ENCODE measurements at places on chromosomes 7 and 10.

DNA sequence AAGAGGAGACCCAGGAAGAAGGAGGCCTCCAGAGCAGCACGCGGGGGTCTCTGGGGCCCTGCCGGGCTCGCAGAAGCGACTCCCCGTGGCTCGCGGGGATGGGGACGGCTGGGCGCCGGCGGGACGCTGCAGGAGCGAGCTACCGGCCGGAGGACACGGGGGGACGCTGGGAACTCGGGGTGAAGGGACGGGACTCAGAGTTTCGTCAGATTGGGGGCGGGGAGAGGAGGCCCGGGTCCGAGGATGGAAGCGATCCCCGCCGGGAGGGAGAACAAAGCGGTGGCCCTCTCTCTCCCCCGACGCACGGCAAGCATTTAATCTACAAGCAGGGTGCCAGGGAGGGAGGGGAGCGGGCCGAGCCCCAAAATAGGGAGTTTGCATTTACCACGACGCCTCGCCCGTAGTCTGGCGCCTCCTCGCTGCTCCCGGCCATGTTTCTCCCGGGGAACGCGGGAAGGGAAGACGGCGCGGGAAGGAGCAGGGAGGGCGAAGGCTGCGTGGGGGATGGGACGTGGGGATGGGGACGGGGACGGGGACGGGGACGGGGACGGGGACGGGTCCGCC is at the start of gene PRTFDC1:
TSS of gene PRTFDC1 (minus strand) at position 464 of the 564 bp plus-strand sequence. CDS start at position 433, 31 bp downstream.
- no peak for DNase-seq

- no peak for DNase-seq
Observed at GRCh38 chr7:12655161-12655560, 32.3 kb upstream of the ARL4A start.

GRCh38 chr10:76920581-76920980 is 717.0 kb downstream of the KCNMA1 start:
- no peak for DNase-seq

DNA sequence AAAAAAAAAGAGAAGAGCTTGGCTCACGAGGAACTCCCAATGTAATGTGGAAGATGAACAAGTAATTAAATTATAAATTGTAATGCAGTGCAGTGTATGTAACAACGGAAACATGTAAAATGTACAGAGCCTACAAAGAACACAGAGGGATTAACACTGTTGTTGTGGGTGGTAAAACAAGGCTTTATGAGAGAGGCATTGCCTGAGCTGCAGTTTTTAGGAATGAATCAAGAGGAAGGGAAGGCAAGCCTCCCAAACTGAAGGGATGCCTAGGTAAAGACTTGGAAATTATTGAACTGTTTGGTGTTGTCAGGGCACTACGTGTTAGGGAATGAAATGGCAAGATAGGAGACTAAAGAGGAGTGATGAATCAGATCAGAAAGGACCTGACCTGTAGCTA is 213.7 kb downstream of the HTR7 start:
- DNase-seq = no peak

DNA sequence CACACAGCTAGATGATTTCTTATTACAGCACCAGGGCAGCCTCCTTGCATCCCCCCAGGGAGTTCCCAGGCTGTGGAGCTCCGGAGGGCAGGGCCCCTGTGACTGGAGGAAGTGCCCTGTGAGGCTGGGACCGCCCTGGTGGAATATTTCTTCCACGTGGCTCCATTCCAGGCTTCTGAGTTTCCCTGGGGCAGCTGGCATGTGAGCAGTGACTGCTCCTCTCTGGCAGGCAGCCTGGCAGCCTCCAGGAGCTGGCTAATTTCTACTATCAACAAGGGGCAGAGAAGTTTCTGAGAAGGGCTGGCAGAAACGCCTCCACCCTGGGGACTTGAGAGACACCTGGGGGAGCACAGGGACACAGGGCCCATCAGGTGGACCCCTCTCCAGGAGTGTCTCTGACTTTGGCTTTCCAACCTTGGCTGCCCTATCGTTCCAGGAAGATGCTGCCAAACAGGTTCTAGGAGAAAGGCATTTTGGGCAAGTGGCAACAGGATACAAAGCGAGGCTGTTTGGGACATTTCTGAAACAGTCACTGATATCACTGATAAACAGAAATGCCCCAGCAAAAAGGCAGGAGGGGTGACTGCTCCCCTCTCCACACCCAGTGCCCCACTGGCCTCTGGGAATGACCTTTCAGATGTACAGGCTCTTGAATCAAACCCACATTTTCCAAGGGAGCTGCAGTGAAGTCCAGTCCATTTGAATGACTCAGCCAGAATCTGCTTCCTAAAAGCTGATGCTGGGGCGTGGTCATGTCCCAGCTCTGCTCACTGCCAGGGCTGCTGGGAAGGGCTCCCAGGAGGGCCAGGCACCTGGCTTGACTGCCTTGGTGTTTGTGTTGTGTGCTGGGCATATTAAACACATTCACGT is 16.1 kb downstream of the MYOF start:
- DNase-seq = no peak

- no peak for DNase-seq
Observed at GRCh38 chr10:29346296-29347001, 57.6 kb downstream of the LYZL1 start.

- no peak for DNase-seq
Observed at GRCh38 chr7:131061158-131061557, 266.5 kb upstream of the MKLN1 start.

GRCh38 chr7:130554481-130554880 is 62.6 kb downstream of the MEST start:
- DNase-seq = no peak

DNA sequence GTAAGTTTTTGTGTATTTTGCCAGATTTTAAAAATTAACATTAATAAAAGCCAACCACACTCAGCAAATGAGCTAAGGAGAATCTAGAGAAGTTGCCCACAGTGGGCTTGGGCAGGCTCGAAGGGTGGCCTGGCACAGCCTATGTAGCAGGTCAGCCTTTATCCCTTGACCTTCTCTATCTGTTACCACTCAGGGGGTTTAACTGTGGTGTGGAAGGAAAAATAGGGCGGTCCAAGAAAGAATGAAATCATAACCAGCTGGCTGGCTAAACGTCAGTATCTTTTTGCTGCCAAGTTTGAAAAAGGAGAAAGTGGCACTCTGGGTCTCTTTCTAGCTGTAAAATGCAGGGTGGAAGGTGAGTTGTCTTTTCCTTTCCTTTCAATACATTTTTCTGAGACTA is 130.3 kb upstream of the ASAH2 start:
- DNase-seq = no peak

DNA sequence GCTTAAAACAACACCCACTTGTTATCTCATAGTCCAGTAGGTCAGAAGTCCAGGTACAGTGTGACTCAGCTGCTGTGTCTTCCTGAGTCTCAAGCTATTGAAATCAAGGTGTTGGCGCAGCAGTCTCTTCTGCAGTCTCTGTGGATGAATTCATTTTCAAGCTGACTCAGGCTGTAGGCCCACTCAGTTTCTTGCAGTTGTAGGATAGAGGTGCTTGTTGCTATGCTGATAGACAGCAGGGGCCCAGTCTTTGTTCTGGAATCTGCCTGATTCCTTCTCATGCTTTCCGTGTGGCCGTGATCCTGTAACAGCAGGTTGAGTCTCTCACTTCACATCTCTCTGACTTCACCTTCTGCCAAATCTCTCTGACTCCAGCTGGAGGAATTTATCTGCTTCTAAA is 400.4 kb upstream of the POM121L12 start:
- no peak for DNase-seq

DNA sequence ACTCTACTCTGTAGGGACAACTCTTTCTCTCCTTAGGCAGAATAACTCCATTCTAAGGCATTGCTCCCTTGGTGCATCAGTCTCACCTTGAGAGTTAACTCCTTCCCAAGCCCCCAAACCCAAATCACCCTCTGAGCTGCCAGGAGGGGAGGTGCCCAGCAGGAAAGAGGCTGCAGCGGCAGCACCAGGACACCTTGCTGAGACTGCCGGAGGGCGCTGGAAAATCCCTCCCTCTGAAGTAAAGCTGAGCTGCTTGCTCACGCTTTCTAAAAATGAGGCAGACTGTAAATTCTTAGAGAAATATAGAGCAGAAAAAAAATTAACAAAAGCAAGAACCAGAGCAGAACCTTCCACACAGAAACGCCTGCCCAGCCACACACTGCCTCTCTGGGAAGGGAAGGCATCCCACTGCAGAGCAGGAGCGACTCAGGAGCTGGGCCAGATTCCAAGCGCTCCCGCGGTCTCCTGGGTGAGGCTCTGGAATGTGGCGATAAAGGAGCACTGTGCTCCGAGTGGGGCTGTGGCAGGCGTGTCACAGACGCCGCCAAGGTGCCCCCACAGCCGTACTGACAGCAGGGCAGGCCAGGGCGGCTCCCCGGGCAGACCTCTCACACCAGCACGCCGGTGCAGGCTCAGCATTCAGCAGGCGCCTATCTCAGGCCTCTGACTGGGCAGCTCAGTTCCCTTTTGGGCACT is 202.1 kb downstream of the TNS3 start:
- no peak for DNase-seq

DNA sequence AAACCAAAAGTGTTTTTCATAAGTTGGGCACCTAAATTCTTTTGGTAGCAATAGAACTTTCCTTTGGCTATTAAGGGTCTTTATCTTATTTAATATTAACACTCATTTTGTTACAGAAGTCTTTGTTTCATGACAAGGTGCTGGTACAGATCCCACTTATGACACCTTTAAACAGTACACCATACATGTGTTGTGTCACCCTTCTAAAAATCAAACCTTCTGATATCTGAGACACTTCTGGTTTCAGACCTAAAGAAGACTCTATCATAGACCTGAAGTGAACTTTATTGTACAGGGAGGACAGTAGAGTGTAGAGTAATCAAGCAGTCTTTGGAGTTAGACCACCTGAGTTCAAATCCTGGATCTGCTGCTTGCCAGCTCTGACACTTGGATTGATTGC is 5.8 kb upstream of the USP6NL start:
- no peak for DNase-seq

GRCh38 chr10:71964743-71965515 is 734 bp downstream of the CHST3 start:
- DNase-seq = no peak

DNA sequence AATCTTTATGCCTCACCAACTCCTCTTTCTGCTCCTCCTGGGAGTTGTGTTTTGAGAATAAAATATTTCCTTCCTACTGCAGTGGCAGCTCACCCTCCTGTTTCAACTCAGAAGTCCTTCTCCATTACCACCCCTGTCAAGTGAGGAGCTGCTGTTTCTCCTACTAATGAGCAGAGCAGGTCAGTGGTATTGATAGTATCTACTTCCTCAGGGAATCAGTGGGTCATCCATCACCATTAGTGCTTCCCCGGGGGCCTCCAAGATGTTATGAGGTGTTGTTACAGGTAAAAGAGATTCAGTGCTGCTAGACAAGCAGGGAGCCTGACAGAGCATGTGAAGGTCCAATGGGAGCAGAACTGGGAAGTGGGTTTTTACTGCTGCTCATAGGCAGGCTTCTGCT is 795.2 kb downstream of the REEP3 start:
- DNase-seq = no peak

GRCh38 chr10:97407952-97408248 is 6.8 kb upstream of the RRP12 start:
- DNase-seq = no peak

GRCh38 chr10:132232981-132233380 is 46.2 kb downstream of the DPYSL4 start:
- no peak for DNase-seq

DNA sequence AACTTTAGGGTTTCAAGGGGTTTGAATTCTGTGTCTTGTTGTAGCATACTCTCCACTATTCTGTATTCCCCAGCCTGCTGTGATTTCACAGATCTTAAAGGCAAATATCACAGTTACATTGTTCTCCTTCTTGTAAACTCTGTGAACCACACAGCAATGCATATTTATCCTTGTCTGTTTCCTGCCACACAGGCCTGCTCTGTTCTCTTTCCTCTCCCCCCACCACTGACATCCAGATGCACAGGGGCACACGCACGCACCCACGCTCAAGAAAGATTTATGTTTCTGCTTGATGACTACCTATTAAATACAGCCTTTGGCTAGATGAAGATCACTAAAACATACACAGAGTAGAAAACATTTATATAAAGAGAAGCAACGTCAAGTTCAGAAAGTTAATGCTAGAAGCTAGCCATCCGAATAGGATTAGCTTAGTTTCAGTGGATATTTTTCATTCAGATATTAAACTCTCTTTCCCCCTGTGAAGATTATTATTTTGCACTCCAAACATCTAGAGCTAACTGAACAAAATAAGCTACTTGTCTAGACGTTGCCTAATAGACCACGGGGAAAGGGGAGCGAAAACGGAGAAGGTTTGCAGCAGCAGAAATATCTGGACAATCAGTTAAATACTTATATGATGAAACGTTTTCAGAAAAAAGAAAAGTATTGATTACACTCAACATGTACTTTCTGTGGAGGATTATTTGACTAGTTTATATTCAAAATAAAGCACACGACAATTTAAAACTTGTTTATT is 193.1 kb upstream of the SEMA3C start:
- DNase-seq = no peak

DNA sequence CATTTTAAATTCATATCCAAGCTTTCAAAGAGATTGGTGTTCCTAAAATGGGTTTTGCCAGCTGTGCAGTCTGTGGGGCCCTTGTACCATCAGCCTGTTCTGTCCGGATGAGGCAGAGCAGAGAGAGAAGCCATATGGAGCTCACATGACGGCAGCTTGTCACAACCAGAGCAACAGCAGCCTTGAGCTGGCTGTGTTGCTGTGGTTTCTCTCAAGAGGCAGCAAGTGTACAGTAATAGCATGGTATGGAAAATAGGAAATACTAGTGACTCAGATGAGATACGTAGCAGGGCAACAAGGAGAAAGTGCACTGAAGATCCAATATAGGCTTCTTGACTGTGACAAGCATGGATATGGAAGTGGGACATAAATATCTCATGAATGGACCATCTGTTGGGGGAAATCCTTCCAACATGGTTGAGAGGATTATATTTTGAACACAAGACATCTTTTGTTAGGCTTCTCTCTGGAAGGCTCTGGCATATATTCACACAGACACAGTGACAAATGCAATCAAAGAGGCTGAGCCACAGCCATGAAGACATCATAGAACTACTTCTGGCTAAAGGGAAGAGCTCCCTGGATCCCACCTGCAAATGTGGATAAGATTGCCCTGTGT is 251.0 kb upstream of the TAC1 start:
- no peak for DNase-seq

GRCh38 chr10:129364949-129365348 is 102.1 kb upstream of the MGMT start:
- no peak for DNase-seq
